ENCODE measurements at places on chromosomes 11 and 22.

DNA sequence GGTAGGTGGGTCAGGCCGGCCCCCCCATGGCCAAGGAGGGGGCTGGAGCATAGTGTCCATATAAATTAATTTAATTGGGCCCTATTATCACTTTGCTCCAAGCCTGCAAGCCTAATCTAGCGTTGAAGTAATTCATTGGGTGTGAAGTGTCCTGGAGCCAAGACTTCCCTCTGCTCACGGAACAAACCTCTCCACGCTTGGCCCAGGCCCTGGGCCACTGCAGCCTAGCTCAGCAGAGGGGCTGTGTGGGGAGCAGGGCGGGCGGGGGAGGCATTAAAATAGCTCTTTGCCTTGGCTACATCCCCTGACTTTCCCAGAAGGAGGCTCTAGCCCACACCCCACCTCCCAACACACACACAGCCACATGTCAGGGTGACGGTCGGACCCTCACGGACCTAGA lies 73.5 kb downstream of the THAP12 start:
- DNase-seq = no peak

- no peak for DNase-seq
These were observed 21.6 kb downstream of the APOL5 start for GRCh38 chr22:35739076-35739930.

- DNase-seq = no peak
These were observed 7.4 kb downstream of the CPT1B start for GRCh38 chr22:50570861-50571260.

GRCh38 chr11:72737336-72737735 lies 14.9 kb downstream of the ARAP1 start:
- no peak for DNase-seq

- no peak for DNase-seq
These were observed 10.8 kb downstream of the PRR5L start for GRCh38 chr11:36306888-36307287.

DNA sequence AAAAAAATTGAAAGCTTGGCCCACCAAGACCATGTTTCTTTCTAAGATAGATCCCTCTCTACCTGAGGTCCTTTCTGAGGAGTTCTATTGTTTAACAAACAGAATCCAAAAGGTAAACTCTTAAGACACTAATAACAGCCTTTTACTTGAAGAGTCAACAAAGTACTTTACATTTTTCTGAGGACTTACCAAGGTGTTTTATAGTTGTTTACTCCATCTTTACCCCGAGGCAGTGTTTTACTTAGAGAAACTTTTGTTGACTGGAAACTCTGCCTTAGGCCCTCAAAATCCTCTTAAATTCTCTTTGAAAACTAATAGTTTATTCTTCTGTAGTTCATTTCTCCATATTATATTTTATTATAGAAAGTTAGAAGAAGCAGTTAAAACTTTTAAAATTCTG lies 49.7 kb upstream of the NOX4 start:
- DNase-seq = no peak

- no peak for DNase-seq
These were observed 45.8 kb upstream of the FIBIN start for GRCh38 chr11:26947904-26948639.

GRCh38 chr11:40291329-40291728 lies 1168.1 kb downstream of the LRRC4C start:
- no peak for DNase-seq

GRCh38 chr11:9763301-9763700 lies 99.4 kb downstream of the SWAP70 start:
- DNase-seq = no peak

DNA sequence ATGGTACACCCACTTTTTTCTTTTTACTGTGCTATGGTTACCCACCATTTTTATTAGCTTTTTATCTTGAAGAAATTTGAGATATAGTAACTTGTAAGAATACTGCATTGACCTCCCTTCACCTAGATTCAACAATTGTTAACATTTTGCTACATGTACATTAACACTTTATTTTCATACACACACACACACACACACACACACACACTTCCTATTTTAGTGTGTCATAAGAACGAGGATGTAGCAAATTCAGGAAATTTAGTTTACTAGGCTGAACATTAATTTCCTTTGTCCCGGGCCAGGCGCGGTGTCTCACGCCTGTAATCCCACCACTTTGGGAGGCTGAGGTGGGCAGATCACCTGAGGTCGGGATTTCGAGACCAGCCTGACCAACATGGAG lies 1.1 kb upstream of the ATP6V1E1 start:
- no peak for DNase-seq

DNA sequence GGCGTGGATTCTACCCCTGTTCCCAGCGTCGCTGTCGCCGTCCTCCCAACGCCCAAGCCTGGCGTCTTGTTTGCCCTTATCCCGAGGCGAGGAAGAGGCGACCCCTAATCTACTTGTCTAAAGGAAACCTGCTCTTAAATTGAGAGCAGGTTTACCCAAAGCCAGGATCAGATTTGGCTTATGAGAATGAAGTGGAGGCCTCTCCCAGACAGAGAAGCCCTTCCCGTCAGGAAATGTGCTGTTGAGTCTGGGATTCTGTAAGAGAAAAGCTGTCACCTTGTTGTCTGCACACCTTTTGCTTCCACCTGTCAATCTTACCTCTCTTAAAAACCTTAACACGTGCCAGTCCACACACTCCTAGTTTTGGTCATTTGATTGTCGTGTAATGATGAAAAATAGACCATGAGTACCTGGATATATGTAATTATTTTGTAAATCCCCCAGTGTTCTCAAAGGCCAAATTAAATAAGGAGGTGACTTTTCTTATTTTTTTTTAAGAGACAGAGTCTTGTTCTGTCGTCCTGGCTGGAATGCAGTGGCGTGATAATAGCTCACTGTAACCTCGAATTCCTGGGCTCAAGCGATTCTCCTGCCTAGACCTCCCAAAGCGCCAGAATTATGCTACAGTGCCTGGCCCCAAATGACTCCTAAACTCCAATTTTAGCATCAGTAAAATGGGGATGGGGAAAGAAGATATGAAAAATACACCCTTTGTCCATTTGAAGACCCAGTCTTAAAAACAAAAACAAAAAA lies 627 bp downstream of the GTF2H1 start:
- no peak for DNase-seq

GRCh38 chr11:116082256-116082655 lies 578.0 kb upstream of the CADM1 start:
- no peak for DNase-seq
